Right renal cortex interstitium (tissue), 3 donors: ENCODE measurements at places on chromosomes 16 and 17. TPM values are rescaled to one million over a fixed set of nuclear protein-coding genes. Genes with fewer than 3 reads are reported as not detected.

TERB1 gene
- 0.16 TPM for polyA plus RNA-seq

C1QTNF8 gene
- polyA plus RNA-seq = not detected

TBX4 gene
- 0.07 TPM for polyA plus RNA-seq

UTS2R gene
- 0.61 TPM for polyA plus RNA-seq

EFNB3 gene
- 19.9 TPM for polyA plus RNA-seq

ACSM2A gene
- polyA plus RNA-seq = 59.3 TPM

CDH1 gene
- polyA plus RNA-seq = 112 TPM

KRTAP4-4 gene
- polyA plus RNA-seq = not detected

VMO1 gene
- polyA plus RNA-seq = 0.39 TPM

GRCh38 chr16:89476379-89476778 lies 14.0 kb downstream of the ANKRD11 start:
- DNase-seq = no peak

GRCh38 chr17:17191346-17191792 lies 14.8 kb downstream of the PLD6 start:
- DNase-seq = no peak

DNA sequence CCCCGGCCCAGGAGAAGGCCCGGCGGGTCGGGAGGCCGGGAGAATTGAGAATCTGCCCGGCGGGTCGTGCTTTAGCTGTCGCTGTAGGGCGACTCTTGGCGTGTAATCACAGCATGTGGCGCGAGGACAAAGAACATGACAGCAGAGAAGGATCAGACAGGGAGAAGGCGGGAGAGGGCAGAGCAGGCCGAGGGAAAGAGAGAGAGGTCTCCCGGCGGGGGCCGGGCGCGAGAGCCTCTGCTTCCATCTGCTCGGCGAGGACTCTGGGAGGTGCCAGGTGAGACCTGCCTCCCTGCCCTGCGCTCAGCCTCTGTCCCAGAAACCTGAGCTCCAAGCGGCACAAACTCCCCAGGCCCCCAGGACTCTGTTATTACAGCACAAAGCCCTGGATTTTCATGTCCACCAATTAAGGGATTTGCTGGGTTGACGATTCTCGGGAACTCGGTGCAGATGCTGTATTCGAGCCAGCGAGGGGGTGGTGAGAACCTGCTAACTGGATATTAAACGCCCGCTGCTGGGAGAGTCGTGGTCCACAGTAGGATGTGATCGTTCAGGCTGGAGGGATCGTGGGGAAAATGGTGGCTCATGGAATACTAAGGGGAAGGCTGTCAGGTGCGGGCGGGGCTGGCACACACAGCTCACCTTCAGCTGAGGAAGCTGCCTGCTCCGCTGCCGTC lies 172.0 kb upstream of the CIBAR2 start:
- DNase-seq = no peak

DNA sequence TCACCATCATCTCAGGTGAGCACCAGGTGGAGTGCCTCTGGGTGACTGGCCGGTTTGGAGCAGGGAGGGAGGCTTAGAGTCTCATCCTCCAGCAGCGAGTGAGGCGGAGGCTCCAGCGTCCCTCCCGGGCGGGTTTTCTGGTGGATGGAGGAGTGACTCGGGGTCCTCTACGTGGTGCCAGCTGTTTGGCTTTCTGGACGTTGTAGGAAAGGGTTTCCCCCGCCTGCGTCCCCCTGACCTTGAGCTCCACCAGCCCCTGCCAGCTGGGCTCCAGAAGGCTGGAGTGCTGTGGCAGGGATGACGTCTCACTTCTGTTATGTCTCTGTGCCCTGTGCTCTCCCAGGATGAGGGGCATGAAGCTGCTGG lies 522 bp downstream of the DNASE1 start:
- DNase-seq = no peak

DNA sequence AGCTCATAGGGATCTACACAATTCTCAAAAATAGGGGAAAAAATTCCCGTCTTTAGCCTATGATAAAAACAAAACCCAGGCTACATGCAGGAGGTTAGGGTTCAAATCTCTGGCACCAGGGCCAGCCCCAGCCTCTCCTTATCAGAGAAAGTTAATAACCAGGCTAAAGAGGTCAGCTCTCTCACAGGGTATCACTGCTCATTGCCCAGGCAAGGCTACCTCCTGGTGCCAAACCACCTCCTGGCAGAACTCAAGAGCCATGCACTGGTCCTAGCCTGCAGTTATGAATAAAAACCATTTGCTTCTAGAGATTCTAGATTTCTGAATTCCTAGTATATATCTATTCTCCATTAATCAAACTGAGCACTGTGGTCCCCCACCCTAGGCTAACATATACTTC lies 65.8 kb downstream of the CREBBP start:
- no peak for DNase-seq

GRCh38 chr17:43338886-43339516 lies 59.8 kb upstream of the ARL4D start:
- no peak for DNase-seq

GRCh38 chr17:73551759-73552158 lies 92.5 kb downstream of the SDK2 start:
- no peak for DNase-seq

DNA sequence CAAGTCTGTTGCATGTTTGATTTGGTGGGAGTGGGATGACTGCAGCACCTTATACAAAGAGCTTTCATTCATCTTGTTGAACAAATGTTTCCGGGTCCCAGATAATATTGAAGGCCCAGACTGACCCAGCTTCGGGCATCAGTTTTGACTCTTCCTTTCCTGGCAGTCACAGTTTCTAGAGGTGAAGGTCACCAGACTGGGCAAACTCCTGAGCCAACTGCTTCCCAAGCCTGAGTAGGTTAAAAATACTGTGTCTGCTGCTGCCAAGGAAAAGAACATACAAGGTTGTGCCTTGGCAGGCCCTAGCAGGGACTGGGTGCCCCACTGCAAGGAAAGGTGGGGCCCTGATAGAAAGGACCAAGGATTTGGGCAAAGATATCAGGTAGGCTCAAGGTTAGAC lies 4.5 kb downstream of the BCKDK start:
- DNase-seq = no peak
